DMS153 (cell line): ENCODE measurements at places on chromosomes 6 and 20.

DNA sequence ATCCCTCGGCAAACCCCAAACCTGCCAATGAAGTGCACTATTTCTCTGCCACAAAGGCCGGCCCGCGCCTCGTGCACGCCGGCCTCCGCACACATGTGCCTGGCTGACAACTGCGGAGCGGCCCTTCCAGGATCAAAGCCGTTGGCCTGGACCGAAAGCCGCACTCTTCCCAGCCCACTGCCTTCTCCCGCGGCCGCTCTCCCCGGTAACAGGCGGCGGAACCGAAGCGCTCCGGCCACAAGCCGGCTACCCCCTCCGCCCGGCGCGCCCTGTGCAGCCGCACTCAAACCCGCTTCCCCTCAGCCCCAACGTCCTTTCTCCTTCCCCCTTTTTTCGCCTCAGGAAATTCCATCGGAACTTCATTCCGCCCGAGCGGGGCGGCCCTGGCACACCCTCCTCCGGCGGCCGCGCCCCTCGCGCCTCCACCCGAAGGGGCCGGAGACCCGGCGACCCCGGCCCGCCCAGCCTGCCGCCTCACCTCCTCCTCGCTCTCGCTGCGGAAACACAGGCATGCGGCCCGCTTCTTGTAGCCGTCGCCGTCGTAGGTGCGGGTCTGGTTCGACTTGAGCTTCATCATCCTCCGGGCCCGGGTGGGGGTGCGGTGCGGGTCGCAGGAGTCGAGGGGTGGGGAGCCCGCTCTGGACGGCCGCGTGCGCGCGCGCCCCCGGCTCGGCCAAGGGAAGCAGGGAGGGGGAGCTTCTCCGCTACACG lies 528 bp downstream of the NUDT3 start:
- peak; percentile 21 for DNase-seq

DNA sequence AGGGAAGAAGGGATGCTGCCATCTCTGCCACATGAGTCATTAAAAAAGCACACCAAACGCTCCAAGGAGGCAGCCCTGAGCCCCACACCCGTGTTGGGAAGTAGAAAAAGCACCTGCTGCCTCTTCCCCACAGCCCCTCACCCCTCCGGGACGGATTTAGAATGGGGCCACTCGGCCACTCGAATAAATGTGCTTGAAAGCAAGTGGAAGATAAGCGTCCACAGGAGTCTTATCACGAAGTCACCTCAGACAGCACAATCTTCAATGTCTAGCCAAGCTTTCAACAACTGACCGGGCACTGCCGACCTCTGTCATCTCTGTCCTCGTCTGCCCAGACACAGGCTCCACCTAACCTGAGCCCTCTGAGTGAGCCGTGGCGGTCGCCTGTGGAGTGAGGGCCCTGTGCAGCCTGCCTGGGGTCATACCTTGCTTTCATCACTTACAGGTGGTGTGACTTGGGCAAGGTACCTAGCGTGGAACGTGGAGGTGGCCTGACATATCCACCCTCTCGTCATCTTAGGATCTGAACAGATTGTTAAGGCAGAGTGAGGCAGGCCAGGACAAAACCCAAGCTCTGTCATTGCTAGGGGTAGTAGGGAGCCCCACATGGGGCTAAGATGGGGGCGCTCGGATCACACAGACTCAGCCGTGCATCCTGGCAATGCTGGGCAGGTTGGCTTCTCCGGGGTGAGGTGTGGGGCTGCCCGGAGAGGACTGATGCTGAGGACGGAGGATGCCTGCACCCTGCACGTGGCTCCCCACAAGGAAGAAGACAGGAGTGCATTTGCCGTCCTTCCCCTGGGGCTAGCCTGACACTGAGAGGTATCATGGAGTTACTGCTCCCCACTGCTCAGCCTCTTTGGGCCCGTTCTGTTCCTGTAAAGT lies 34.8 kb downstream of the PSMG4 start:
- DNase-seq: no peak

DNA sequence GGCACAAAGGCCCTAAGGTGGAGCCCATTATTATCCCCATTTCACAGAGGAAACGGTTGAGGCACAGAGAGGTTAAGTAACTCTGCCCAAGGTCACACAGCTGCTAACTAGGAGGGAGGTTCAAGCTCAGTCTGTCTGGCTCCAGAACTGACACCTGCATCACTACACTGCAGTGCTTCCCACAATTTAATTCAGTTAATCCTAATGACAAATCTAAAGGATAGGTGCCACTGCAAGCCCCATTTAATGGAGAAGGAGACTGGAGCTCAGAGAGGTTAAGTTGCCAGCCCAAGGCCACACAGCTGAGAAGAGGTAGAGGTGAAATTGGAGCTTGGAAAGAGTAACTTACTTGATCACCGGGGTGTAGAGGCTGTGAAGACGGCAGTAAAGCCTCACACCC lies 148.8 kb downstream of the PREX1 start:
- DNase-seq: no peak

DNA sequence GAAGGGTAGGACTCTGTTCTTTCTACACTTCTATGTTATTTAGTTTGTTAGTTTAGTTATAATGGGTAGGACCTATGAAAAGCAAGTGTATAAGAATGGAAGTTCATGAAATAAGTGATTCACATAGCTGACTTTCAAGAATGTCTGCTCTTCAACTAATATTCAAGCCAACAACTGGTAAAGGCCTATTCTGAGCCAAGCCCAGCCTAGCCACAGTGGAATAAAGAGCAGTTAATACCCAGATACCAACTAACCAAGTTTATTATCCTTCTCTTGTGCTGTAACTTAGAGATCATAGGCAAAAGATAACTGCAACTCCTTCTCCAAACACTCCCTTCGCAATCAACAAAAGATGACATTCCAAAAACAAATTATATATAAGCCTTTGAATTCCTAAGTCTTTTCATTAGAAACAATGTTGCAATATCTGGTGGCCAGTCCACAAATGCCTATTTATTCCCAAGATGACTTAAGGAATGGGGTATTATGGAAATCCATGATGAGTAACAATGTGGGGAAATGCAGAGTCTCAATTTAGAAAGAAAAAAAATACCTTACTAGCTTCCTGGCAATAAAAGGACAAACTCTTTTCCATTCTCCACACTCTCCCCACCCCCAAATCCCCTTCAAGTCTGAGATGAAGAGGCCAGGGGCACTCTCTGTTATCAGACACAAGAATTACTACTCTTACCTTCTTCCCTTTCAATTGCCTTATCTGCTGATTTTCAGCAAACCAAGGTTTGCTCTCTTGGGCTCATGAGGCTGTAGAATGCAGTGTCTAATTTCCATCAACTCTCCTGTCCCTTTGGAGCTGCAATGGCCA lies 27.4 kb downstream of the BTBD9 start:
- DNase-seq: no peak
